Stimulated activated CD8-positive, alpha-beta memory T cell treated with anti-CD3 and anti-CD28 coated beads, Interleukin-7, amount 100 ng/mL, for 24 hours (primary cell): ENCODE measurements at places on chromosomes 16 and 17.

- DNase-seq: no peak
These were observed 220 bp upstream of the ARHGAP44 start for GRCh38 chr17:12789075-12789480.

- DNase-seq: no peak
These were observed 65.9 kb downstream of the PITPNC1 start for GRCh38 chr17:67442787-67443624.

DNA sequence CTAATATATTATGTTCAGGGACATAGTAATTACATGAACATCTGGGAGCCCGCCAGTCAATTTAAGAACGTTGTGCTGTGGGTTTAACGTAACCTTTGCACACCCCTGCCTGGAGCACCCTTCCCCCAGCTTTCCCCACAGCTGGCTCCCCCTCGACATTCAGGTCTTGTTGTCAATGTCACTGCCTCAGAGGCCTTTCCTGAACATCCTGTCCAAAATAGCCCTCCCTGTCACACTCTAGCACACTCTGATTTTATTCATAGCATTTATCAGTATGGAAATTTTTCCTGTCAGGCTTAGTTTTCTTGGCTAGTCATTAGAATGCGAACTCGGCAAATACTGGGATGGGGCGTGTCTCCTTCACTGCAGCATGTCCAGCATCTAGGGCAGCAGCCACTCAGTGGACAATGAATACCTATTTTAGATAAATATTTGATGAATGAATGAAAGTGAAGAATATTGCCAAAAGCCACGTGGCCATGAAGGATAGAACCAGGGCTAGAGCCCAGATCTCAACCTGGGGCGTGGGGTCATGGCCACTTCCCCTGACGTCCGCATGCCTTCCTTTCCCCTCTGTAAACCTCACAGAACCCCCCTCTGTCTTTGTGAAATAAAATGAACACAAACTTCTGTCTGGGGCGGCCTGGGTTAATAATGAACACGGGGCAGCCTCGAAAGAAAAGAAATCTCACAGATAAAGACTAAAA lies 10.5 kb downstream of the PIK3R6 start:
- no peak for DNase-seq

DNA sequence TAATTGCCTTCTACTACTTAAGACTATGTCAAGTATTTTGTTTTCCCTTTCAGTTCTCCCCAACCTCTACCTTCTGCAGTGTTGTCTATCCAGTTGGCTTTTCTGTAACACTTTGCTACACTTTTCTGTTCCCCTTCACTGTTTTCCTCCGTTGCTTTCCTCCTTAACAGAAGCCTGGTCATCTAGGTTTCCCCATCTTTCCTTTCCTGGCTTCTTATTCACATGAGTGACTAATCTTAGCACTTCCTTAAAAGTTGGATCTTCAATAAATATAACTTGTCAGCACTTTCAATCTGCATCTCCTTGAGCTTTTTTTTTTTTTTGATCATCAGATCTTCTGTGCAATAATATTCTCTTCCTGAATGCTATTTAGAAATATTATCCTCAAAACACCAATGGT lies 2.8 kb upstream of the SLFN11 start:
- DNase-seq: no peak

- no peak for DNase-seq
These were observed 21.7 kb downstream of the ADAD2 start for GRCh38 chr16:84212631-84213030.

- no peak for DNase-seq
These were observed 188.3 kb downstream of the SEC14L1 start for GRCh38 chr17:77328823-77329740.

DNA sequence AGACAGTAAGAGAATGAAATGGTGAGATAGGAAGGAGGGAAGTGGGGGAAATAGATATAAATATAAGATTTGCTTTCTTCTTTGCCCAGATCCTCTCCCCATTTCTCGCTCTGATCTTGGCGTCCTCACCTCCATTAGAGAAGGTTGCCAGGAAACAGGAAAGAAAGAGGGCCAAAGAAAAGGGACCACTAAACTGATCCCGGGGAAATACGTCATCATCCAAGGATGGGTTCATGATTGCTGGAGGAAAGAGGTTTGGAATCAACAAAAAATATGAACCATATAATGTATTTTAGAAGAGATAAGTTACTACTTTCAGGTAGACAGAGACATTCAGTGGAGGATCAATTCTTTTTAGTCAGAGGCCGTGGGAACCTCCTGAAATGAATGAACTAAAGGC lies 536.0 kb downstream of the HAPSTR1 start:
- no peak for DNase-seq

- DNase-seq: no peak
These were observed 2.7 kb upstream of the PRKCA start for GRCh38 chr17:66299711-66300110.

DNA sequence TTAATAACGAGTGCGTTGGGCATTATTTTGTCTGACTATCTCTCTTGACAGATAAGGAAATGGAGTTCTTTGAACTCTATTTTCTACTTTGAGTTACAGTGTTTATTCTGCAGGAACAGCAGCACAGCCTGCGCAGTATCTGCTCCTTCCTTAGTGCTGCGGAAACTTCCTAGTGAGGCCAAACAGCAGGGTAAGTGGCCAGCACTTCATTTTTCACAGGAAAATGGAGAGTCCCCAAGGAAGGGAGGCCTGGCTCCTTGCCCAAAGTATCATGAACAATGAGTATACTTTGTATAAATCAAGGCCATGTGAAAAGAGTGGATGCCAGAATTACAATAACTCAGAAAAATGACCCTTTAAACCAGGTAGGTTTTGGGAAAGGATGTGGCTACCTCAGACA lies 140.6 kb downstream of the VPS53 start:
- DNase-seq: no peak

DNA sequence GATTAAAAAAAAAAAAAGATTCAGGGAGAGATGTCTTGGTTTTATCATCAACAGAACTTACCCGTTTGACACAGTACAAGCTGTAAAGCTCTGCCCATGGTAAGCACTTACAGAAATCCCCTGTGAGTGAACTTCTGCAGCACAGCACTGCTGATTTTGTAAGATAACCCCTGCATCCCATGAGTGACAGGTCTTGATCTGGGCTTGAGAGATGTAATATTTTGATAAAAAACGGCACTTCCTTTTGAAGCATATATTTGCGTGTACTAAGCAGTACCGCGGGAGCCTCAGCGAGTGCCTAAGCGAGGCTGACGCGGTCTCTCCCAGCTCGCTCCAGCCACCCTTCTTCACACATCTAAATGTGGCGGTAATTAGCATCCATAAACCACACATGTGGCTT lies 50.5 kb downstream of the IKZF3 start:
- no peak for DNase-seq

DNA sequence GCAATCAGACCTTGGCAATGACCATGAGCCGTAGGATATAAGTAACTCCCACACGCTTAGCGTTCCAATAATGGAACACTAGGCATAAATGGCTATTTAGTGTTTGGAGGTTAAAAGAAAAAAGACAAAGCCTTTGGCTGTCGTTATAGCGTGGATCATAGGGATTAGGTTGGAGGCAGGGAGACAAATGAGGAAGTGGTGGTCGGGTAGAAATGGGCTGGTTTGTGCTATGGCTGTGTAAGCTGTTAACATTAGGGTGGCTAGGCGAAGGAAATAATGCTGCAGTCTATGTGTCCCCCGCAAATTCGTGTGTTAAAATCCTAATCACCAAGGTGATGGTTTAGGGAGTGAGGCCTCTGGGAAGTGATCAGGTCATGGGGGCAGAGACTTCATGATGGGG lies 120.4 kb upstream of the IRX6 start:
- no peak for DNase-seq

DNA sequence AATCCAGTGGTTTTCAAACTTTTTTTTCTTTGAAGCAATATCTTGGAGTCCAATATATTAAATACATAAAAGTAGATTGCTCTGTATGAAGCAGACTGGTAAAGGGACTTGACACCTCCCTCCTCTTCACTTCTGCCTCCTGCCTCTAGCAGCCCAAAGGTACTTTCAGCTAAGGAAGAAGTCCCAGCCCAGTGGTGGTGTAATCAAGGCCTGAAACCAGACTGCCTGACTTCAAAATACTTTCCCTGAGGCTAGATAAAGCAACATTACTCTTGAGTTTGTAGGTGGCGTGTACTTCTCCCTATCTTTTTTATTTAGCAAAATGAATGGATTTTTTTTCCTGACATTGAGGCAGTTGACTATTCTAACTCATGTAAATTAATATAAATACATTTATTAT lies 122.4 kb upstream of the TMEM97 start:
- no peak for DNase-seq

GRCh38 chr16:54412037-54412436 lies 125.5 kb upstream of the IRX3 start:
- DNase-seq: no peak
